ENCODE measurements at places on chromosomes 7 and 10. TPM values are rescaled to one million over a fixed set of nuclear protein-coding genes. Genes with fewer than 3 reads are reported as not detected.

RAPGEF5 gene
- total RNA-seq = 0.13 TPM

ANKRD22 gene
- total RNA-seq = not detected

RBAK gene
- 9.3 TPM for total RNA-seq

ZNF804B gene
- not detected for total RNA-seq

VSTM4 gene
- 0.07 TPM for total RNA-seq

- no peak overlapping the region for H3K4me3 ChIP-seq
- H3K27me3 ChIP-seq = no peaks in the 10 kb centered on the region
- DNase-seq = no peak
Measured at GRCh38 chr10:101690461-101690860, 4.5 kb downstream of the FBXW4 start.

DNA sequence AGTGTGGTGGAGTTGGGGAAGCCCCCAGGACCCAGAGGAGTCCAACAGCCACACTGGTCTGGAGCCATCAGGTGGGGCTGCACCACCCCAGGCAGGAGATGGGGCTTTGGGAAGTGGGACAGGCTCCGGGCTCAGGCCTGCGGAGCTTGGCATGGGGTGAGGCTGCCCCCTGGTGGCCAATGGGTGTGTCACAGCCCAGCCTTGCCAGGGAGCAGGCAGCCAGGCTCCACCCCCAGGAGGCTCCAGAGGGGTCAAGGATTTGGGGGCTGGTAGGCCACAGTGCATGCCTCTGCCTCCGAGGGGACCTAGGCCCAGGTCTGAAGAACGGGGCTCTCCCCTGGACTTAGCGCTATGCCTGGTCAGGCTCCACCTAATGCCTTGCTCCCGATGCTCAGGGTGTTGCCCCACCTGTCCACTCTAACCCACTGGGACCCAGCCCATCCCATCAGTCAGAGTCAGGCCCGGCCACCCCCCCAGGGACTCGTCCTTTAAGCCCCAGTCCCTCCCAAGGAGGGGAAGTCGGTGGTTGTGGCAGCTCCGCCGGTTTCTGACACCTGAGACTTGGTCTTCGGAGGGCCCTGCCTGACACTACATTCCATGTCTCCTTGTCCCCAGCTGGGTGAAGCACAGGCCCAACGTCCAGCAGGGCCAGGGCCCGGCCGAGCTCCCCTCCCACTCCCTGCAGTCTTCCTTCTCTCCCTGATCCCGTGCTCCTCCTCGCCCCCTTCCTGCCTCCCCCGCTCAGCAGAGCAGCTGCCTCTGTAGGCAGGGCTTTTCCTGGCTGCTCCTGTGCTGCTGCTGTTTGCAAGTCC lies 11.3 kb upstream of the SAMD8 start:
- no peaks in the 10 kb centered on the region for H3K27me3 ChIP-seq
- no peak overlapping the region for H3K27ac ChIP-seq
- no peaks in the 10 kb centered on the region for H3K36me3 ChIP-seq
- no peak overlapping the region for H3K4me3 ChIP-seq
- no peaks in the 10 kb centered on the region for H3K4me1 ChIP-seq

- H3K4me1 ChIP-seq = peaks cover 4% of the 10 kb centered on the region
- H3K36me3 ChIP-seq = no peaks in the 10 kb centered on the region
- DNase-seq = no peak
- H3K27me3 ChIP-seq = no peaks in the 10 kb centered on the region
- H3K4me3 ChIP-seq = no peak overlapping the region
Measured at GRCh38 chr7:2612445-2613097, 19.2 kb upstream of the TTYH3 start.

DNA sequence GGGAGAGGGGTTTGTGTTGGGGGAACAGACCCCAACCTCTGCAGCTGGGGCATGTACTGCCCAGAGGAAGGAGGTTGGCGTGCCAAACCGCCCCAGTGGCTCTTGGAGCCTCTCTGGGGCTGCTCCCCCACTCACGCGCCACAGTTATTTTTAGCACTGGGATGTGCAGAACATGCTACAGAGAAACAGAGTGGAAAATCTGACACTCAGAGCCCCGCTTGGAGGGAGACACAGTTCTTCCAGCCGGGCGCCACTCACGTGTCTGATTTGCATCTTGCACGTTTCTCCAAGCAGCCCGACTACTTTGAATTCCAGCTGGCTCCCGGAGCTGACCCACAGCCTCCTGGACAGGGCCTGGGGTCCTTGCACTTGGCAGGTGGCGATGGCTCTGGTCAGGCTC lies 182.0 kb downstream of the RPS24 start:
- no peaks in the 10 kb centered on the region for H3K27me3 ChIP-seq
- H3K27ac ChIP-seq = no peak overlapping the region
- no peak overlapping the region for H3K4me3 ChIP-seq
- no peak for DNase-seq
- no peaks in the 10 kb centered on the region for H3K36me3 ChIP-seq

- H3K36me3 ChIP-seq = no peaks in the 10 kb centered on the region
- H3K4me1 ChIP-seq = peaks cover 9% of the 10 kb centered on the region
- no peaks in the 10 kb centered on the region for H3K27me3 ChIP-seq
- H3K4me3 ChIP-seq = no peak overlapping the region
Measured at GRCh38 chr10:121926157-121926556, 1.7 kb downstream of the ATE1 start.

- H3K4me3 ChIP-seq = peak overlapping the region; percentile 44
- peak overlapping the region; percentile 73 for H3K27ac ChIP-seq
- DNase-seq = peak; percentile 65
- peaks cover 36% of the 10 kb centered on the region for H3K36me3 ChIP-seq
- peaks cover 97% of the 10 kb centered on the region for H3K4me1 ChIP-seq
Measured at GRCh38 chr7:50349963-50350944, 45.7 kb downstream of the IKZF1 start.

GRCh38 chr7:5436003-5436678 lies 12.5 kb upstream of the TNRC18 start:
- no peaks in the 10 kb centered on the region for H3K27me3 ChIP-seq
- H3K27ac ChIP-seq = no peak overlapping the region
- H3K4me1 ChIP-seq = no peaks in the 10 kb centered on the region
- DNase-seq = no peak
- no peak overlapping the region for H3K4me3 ChIP-seq

Measured in CD8-positive, alpha-beta memory T cell (primary cell).